ENCODE measurements at places on chromosomes 13 and 19. TPM values are rescaled to one million over a fixed set of nuclear protein-coding genes. Genes with fewer than 3 reads are reported as not detected.

GRCh38 chr13:97018029-97018819 lies 23.9 kb upstream of the OXGR1 start:
- no peak for DNase-seq

DNA sequence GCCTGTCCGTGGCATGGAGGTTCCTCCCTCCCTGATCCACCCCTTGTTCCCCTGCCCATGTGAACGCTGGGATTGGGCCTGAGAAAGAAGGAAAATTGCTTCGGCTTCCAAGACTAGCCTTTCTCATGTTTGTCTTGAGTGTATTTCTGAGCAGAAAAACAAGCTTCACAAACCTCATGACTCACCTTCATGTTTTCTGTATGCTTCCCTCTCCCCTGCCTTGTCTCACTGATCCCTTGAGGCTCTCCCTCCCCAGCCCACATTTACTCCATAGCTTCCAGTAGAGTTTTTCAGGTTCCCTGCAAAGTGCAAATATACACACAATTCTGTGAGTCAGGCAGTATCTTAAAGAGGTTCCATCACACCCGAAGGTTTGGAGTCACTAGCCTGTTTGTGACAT lies 572.4 kb downstream of the UQCRFS1 start:
- DNase-seq, result no peak

DNA sequence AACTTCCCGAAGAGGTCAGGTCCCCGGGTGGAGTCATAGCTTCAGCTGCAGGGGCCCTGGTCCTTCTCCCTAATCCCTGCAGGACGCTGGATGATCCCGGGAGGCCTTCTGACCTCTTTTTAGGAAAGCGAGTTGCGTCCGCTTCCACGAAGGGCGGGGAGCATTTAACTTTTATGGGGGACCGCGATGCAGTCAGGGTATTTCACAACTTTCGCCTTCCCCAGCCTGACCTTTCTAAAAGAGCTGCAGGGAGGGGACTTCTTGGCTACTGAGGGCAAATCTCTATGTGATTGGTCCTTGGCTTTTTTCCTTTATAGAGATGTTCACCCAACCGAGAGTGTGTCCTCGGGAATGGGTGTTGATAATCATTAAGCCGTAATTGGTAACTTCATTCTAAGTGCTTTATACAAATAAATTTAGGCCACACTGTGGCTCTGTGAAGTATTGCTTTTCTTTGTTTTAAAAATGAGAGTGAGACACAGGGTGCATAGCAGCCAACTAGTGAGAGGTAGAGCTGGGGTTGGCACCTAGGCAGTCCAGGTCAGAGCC lies 778 bp downstream of the ZNF230 start:
- no peak for DNase-seq

GRCh38 chr13:40764587-40765403 lies 6.2 kb downstream of the MRPS31 start:
- DNase-seq, result no peak

- DNase-seq, result no peak
Measured at GRCh38 chr13:36630181-36630803, 43.5 kb upstream of the SERTM1 start.

CYP2A6 gene
- not detected for polyA plus RNA-seq

ATXN8OS gene
- polyA plus RNA-seq, result 0.22 TPM

DNA sequence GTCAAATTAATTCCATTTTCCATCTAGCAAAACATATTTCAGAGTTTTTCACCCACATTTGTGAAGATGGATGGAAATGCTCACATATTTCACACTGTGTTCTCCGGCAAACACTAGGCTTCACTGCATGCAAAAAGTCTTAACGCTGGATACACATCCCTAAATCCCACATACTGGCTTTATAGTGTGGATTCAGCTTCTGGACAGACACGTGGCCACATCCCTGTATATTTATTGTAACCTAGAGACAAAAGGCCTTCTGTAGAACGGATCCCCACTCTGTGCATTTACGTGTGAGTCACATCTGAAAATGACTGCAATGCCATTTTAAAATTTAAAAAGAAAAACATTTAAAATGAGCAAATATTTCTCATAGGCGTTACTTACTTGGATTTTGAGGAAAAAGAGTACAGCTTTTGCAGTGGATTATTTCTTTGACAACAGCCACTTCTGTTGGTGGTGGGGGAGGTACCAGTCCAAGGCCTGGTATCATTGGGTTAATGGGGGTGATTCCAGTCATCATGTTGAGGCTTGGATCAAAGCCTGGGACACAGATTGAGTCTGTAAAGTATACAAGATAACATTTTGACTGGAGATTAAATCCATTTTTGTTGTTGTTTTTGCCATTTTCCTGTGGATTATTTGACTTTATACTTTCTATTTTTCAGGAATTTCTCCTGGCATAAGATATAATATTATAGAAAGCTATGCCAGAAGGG lies 337.7 kb downstream of the DNAJC15 start:
- no peak for DNase-seq

- peak; percentile 51 for DNase-seq
Measured at GRCh38 chr19:50835785-50836542, 2.6 kb upstream of the KLK15 start.

DNA sequence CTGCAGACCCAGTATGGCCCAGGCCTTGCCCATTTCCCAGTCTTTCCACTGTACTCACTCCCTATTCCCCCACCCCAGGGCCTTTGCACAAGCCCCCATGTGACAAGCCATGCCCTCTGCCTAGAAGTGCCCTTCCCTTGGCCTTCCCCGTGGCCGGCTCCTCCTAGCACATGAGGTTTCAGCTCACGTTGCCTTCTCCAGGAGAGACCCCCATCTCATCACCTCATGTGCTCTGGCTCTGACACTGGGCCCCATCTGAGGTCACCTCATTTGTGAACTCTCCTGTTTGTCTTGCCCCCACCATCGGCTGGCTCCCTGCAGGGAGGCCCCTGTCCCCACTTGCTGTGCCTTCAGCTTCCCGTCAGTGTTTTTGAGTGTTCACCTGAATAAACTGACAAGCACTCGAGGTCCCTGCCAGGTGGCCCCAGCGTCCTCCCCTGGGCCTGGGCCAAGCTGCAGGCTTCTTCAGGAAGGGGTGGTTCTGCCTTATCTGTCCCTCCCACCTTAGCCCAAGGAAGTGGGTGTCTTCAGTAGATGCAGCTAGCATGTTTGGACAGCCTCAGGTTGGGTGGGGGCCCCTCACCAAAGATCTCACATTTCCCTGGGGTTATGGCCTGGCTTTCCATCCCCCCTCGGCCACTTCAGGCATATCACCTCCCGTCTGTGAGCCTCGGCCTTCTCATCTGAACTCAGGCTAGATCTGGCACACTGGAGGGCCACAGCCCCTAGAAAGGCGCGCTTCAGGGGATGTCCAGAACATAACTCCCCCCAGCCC lies 3.8 kb upstream of the SLC25A42 start:
- DNase-seq, result no peak

- DNase-seq, result no peak
Measured at GRCh38 chr13:73991884-73992283, 142.3 kb downstream of the KLF12 start.

KIR3DL2 gene
- not detected for polyA plus RNA-seq

- no peak for DNase-seq
Measured at GRCh38 chr19:55097864-55098715, 19.3 kb downstream of the PPP1R12C start.

KL gene
- polyA plus RNA-seq, result 42.6 TPM

COX6B1 gene
- 402 TPM for polyA plus RNA-seq

DNA sequence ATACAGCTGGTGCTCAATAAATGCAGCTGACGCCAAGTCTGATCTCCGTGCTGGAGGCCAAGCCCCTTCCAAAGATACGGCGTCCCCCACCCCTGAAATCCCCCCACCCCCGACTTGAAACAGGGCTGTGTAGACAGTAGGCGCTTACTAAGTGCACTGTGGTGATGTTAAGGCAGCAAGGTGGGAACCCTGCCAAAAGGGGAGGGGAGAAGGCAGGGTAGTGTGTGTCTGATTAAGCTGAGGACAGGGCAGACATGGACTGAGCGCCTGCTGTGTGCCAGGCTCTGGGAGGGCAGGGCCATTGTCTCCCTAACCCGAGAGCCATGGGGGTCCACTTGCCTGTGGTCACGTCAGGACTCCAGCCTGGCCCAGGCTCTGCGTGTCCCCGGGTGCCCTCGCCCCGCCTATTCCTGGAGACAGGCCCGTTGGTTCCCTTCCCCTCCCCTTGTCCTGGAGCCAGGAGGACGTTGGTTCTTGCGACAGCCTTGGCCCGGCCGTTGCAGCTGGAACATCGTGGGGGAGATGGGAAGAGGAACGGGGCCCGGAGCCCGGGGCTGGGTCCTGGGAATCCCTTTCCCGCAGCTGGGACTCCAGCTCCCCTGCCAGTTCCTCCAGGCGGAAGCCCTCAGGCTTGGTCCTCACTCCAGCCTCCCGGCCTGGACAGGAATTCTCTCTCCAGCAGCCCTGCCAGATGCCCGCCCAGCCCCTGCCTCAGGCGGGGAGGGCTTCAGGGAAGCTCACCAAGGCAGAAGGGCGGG lies 1.7 kb upstream of the ELANE start:
- DNase-seq, result no peak

LENG9 gene
- polyA plus RNA-seq, result 2.2 TPM

ZNF208 gene
- polyA plus RNA-seq, result 6.4 TPM

ZNF880 gene
- polyA plus RNA-seq, result 20.0 TPM

DNA sequence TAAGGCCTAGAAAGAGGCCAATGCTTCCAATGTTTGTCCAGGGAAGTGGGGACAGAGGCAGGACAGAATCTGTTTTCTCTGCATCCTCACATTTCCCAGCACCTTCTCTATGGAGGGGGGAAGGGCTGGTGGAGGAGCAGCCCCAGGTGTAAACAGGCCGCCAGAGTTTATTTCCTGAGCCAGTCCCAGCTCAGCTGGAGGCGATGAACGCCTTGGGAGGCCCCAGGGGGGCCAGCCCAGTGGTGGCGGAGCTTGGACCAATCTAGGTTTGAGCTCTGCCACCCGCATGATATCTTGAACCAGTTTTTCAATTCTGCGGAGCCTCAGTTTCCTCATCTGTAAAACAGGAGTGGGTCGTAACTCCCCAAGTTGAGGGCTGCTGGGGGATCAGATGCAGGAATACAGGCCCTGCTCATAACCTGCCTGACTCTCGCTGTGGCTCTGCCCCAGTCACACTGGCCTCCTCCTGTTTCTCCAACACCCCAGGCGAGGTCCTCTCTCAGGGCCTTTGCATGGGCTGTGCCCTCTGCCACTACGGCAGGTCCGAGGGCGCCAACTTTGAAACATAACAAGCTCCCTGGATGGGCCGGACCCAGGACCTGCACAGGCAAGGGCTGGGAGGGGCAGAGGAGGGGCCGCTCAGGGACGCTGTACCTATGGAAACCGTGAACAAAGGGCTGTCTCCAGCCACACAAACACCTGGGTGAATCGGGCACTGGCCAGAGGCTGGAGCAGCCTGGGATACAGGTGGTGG lies 1.1 kb downstream of the TNFAIP8L1 start:
- no peak for DNase-seq

GRCh38 chr19:55493052-55493644 lies 4.9 kb downstream of the SSC5D start:
- DNase-seq, result no peak

- DNase-seq, result no peak
Measured at GRCh38 chr19:906480-906879, 6.5 kb downstream of the R3HDM4 start.

DIAPH3 gene
- polyA plus RNA-seq, result 12.8 TPM

GPI gene
- 133 TPM for polyA plus RNA-seq

COX7A1 gene
- 24.3 TPM for polyA plus RNA-seq

- no peak for DNase-seq
Measured at GRCh38 chr13:50758796-50759195, 84.7 kb downstream of the DLEU7 start.

- no peak for DNase-seq
Measured at GRCh38 chr13:80618781-80619180, 277.9 kb upstream of the SPRY2 start.

DNA sequence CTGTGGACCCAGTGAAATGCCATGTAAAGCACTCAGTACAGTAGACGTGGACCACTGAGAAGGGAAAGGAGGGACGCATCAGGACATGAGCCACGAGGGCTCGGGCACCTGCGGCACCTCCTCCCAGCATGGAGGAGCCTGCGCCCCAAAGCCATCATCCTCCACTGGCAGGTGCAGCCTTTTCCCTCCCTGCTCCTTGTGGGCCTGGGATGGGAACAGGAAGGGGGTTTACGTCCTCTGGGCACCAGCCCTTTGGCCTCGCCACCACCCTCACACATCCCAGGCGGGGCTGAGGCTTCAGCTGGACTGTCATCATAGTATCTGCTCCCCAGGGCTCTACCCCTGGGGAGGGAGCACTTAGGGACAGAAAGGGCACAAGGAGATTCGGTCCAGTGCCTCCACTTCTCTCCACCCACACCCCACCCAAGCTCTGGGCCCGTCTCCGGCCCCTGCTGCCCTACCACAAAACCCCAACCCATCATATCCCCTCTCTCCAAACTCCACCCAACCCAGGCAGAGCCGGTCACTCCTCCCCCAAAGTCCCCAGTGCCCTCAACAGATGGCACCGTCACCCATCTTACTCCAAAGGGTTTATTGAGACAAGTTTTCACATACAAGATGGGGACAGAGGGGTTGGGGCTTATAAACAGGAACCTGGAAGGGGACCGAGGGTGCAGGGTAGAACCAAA lies 2.2 kb upstream of the PRKD2 start:
- DNase-seq, result no peak

DNA sequence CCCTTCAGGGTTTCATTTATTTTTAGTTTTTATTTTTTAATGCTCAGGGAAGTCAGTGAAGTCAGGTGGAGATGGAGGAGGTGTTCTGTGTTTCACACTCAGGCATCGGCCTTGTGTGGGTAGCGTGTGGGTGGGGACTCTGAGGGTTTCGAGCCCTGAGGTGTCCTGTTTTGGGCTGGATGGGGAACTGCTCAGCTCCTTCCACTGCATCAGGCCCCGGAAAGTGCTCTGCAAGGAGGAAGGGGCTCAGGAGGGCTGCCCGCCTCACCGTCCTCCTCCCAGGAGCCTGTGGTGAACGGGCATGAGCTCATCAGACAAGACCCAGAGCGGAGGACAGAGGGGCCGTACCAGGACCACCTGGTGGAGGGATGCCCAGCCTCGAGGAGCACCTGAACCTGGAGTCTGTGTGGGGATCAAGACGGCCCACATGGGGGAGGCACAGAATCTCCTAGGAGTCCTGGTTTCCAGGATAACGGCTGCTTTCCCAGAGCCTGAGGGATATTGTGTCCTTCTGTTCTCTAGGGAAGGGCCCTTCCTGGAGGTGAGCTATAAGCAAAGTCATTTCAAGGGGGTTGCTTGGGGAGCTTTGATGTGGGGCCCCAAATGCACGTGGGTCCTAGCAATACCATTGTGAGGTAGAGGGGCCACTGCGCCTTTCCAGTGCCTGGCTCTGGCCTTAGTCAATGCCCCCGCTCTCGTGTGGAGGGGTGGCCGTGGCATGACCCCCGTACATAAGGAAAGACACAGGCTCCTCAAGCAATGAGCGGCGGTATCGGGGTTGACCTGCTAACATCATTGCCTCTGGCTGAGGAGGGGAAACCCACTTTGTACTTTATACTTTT lies 13.5 kb upstream of the GAS6 start:
- DNase-seq, result no peak

DNA sequence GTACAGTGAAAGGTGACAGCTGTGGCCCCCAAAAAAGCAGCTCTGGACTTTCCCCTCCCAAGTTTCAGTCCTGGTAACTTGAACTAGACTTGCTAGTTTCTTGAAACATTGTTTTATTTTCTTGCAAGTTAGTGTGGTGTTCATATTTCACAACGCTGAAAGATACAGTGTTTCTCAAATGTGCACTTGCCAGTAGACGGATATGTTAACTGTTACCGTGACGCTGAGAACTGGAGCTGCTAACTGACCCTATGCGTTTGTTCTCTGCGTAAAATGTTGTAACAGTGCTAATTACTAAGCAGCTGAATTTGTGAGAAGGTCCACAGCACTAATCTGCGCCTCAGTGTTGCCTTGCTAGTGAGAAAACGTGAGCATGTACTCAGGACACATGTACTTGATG lies 79.6 kb downstream of the GGACT start:
- no peak for DNase-seq

RXFP2 gene
- 0.57 TPM for polyA plus RNA-seq

GRCh38 chr13:109235901-109236300 lies 550.5 kb downstream of the IRS2 start:
- DNase-seq, result no peak

BRSK1 gene
- 11.5 TPM for polyA plus RNA-seq

CYP2A7 gene
- polyA plus RNA-seq, result not detected
